ENCODE measurements at places on chromosomes 2 and 18.

- no peak for DNase-seq
Measured at GRCh38 chr2:111191877-111192276, 71.2 kb downstream of the BCL2L11 start.

DNA sequence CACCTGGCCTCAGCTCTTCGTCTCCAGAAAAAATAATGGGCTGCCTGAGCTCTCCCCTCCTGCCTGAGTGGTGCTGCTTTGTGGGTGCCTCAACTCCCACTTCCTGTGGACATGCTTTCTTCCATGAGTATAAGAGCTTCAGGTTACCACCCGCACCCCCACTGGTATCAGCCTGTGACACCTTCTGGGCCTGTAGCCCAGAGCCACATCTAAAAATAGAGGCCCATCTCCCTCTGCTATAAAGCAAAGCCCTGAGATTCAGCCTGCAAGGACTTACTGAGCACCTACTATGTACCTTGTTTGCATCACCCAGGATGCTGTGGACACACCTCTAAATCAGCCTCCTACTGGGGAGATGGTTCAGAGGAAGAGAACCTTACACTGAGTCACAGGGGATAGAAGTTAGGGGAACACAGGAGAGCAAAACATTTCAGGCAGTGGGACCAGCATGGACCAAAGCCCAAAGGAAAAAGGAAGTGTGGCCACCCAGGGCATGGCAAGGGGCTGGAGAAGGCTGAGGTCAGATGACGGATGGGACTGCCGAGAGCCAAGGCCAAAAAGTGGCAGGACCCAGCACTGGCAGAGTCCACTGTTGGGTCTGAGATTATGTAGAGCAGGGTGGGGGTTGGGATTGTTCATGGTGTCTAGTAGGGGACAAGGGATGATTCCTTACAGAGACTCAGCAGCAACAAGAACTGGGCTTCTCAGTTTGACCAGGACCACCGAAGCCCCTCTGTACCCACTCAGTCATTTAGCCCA lies 123.7 kb upstream of the PPP1CB start:
- no peak for DNase-seq

DNA sequence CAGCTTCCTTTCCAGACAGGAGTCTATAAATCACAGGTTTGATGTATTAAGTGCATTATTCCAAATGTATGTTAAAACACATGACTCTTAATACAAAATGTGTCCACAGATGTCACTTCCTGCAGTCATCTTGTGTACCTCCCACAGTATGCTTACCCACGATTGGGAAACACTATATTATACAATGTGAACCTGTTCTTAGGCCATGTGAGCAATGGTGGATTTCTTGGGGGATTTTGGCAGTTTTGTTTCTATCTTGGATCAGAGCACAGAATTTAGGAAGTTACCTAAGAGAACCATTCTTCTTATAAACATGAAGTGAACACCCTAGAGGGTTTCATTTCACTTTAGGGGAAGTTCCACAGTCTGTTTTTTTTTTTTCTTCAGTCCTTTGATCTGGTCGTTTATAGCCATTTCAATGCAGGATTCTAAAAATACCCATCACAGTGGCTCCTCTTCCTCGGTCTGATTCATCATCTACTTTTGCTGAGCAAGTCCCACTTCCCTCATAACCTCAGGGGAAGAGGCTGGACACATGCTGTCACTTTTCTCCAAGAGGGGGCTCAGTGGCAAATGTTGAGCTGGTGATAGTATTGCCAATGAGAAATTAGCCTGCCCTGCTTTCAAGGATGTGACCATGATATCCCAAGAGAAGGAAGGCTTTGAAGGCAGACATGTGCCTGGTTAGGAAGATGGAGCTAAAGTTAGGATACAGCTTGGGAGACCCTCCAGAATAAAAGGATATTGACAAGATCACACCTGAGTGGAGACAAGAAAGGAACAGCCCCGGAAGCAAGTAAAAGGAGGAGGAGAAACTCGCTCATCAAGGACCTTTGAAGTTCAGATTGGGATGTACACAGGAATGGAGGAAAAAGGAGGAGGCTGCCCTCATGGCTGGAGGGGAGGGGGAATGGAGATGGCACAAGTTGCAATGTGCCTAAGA lies 22.6 kb downstream of the PLEK start:
- DNase-seq = peak; percentile 54

DNA sequence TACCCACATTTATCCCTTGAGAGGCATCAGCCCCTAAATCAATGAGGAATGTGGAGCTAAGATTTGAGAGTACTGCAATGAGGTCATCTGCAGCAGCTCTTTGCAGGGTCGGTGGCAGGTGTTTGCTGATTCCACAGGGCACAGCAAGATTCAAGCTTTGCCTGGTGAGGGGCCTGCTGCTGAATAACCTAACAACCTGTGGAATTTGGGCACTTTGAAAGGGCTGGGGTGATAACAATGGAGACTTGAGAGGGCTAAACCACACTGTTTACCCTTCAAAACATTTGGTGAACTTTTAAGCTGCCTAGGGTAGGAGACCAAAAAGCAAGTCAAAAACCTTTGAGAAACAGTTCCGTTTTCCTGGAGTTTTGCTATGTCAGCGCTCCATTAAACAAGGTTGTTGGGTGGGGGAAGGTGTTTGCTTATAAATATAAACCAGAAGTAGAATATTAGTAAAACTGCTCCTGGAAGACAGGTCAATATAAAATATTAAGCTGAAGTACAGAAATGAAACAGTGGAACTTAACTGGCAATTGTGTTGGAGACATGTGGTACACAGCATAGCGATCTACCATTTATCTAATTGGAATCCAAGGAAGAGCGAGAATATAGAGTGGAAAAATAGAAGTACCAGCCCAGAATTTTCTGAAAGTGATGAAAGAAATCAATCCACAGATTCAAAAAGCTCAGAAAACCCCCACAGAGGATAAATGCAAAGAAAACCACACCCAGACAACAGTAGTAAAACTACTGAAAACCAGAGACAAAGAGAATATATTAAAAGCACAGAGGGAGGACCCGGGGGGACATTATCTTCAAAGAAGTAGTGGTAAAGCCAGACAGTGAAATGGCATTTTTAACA lies 15.7 kb downstream of the COPS8 start:
- no peak for DNase-seq

DNA sequence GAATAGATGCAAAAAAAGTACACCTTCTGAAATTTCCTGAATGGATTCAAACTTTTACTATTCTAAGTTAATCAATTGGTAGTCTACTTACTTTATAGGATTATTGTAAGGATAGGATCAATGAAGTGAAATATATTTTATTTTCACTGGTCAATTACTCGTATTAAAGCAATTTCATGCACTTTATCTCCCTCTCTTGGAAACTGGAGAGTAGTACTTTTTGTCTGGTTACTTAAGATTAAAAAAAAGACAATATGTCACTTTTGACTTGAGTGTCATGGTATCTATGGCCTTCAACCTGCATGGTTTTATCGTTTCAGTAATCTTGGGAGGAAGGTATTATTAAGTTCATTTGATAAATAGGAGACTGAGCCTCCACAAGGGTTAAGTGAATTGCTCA lies 1.0 kb upstream of the KYNU start:
- no peak for DNase-seq

All from GM13976 (cell line).